Activated CD8-positive, alpha-beta memory T cell treated with anti-CD3 and anti-CD28 coated beads for 1 hour (primary cell): ENCODE measurements at places on chromosomes 6 and 20.

DNA sequence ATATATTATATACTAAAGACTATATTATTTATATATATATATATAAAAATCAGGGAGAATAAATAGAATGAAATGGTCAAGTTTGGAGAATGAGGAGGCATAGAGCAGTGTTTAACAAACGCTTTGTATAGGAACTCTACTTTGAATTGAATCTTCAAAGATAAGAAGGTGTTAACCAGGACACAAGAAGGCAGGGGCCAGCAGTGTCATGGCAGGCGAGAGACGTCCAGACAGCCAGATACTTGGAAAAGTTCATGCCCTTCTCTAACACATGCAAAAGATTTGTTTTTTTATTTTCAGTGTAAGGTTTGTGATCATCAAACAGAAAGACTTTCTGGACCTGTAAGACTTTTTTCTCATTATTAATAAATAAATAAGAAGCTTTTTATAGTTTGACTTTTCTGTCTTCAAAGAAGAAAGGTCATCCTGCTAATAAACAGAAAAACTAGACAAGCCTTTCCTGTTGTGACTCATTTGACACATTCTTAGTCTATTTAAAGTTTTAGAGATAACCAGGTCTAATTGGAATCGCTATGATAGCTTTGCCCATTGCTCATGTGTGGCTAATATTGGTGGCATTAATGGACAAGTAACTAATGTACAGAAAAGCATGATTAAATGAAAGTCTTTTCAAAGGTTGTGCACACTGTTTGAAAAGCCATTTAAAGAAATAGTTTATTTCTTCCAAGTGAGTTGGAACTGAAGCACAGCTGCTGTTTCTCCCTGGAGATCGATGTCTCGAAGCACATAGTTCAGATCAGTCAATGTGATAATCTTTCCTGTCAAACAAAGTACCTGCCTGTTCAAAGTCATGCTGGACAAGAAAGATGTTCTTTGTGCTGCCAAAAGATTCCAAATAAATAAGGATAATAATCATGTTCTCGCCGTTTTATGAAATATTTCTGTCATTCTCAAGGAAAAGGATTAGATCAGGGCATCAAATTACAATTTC, 420.4 kb upstream of the OPRM1 start:
- DNase-seq: no peak

- DNase-seq: no peak
These were observed 48.1 kb upstream of the AFDN start for GRCh38 chr6:167778497-167779128.

DNA sequence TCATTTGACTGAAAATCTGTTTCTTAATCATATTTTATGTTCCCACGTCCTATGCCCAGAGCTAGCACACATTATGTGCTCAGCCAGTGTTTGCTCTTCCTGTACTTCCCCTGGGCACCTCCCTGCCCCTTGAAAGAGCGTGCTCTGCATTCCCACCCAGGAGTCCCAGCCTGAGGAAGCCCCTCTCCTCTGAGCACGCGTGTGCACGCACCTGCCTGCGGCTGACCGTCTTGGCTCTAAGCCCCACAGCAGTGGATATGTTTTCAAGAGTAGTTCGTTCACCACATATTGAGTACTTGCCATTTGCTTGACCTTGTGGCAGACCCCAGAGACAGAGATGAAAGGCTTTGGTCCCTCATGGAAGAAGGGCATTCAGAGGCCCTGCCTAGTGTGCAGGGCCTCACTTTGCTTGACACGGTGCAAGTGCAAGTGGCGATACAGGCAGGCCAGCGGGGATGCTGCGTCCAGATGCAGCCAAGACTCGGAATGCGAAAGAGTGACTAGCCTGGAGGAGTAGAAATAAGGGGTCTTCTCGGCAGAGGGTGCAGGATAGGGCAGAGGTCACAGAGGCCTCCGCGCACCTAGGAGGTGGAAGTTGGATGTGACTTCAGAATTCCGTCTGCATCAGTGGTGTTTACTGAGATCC, 14.1 kb downstream of the SYNDIG1 start:
- DNase-seq: no peak

GRCh38 chr6:136547336-136547735, 2.9 kb downstream of the MAP7 start:
- no peak for DNase-seq

- no peak for DNase-seq
These were observed 87.0 kb downstream of the OR2B2 start for GRCh38 chr6:27825025-27825793.
